ENCODE measurements at places on chromosomes 12 and 14.

DNA sequence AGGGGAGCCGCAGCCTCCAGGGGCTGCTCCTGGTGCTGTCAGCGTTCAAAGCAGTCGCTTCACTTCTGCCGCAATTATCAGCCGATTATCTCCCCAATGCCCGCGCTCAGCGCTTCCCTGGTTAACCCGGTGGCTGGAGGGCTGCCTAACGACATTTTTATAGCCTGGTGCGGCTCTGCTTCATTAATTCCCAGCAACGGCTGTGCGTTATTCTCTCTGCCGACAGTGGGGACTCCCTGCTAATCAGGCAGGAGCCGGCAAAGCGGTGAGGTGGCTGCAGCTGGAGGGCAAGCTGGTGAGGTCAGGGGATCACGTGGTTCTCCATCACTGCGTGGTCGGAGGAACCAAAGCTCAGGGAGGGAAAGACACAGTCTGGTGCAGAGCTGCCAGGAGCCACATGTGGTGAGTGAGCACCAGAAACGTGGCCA lies 62.9 kb downstream of the GLRX5 start:
- DNase-seq: no peak

DNA sequence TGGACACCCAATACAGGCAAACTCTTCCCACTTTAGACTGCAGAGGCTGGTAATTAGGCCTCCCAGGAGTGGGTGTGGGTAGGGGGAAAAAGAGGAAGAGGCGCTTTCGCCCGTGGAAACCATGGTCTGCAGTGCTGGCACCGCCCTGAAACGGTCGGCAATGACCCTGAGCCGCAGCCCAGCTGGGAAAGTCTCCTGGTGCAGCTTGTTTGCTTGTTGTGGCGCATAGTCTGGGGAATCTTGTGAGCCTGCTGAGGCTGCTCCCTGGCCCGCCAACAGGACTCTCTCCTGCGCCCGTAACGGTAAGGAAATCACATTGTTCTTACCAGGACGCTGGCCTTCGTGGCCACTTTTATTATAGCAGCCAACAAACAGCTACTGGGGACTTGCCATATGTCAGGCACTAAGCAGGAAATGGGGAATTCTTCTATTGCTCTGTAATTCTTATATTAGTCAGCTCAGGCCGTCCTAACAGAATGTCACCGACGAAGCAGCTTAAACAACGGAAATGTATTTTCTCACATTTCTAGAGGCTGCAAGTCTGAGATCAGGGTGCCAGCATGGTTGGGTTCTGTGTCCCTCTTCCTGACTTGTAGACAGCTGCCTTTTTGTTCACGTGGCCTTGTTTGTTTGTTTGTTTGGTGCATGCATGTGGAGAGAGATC lies 52.5 kb upstream of the RIN3 start:
- DNase-seq: no peak

DNA sequence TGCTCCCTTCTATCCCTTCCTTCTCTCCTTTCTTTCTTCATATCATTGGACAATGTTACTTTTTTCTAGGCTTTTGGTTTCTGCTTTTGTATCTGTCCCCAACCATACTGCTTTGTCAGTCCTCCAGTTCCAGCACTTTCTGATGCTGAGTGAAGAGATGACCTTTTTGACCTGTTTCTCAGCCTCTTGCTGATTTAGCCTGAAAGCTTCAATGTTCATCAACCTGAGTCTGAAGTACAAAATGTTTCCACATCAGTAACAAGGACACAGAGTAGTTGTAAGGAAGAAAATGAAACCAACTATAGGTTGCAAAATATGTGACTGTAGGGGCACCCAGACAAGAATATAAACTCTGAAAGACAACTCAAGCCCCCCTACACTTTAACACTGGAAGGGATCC lies 25.2 kb upstream of the AKAP6 start:
- DNase-seq: no peak

DNA sequence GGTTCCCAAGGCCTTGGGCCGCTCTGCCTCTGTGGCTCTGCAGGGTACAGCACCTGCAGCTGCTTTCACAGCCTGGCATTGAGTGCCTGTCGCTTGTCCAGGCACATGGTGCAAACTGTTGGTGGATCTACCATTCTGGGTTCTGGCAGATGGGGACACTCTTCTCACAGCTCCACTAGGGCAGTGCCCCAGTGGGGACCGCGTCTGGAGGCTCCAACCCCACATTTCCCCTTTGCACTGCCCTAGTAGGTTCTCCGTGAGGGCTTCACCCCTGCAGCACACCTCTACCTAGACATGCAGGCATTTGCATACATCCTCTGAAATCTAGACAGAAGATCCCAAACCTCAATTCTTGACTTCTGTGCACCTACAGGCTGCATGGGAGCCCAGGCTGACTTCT lies 19.2 kb upstream of the ASPG start:
- DNase-seq: no peak

DNA sequence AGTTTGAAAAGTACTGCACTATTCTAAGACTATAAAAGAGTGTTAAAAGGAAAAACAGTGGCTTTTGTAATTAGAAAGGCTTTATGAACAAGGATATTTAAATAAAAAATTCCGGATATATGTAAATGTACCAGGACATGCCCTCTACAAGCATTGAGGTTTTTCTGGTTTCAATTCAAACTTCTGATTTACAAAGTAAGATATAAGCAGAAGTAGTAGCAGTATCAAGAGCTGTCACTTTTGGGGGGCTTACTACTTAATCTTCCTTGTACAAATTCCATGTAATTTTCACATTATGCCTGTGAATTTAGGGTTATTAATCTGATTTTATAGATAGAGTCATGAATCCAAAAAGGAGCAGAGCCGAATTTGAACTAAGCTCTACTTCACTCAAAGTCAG lies 170.3 kb upstream of the ATP2B1 start:
- no peak for DNase-seq

GRCh38 chr12:46043972-46044520 lies 53.7 kb upstream of the SCAF11 start:
- no peak for DNase-seq

DNA sequence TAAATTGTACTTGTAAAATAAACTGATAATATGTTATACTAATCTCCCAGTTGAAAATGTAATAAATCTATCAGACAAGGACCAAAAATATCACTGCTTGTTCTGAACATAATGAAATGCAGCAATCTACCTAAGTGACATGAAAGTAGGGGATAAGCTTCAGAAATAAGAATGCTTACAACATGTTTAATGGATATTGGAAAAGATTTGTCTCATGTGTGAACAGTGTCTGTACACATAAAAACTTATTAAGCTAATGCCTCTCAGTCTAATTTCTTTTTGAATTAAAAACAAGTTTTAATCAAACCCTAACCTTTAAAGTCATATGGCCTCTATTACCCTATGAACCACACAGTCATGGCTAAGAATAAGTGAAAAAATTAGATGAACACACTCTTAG lies 465.3 kb downstream of the MDGA2 start:
- no peak for DNase-seq

- DNase-seq: no peak
These were observed 63.2 kb upstream of the SLC24A4 start for GRCh38 chr14:92259613-92260357.

GRCh38 chr14:64541972-64542835 lies 1.7 kb downstream of the HSPA2 start:
- no peak for DNase-seq

DNA sequence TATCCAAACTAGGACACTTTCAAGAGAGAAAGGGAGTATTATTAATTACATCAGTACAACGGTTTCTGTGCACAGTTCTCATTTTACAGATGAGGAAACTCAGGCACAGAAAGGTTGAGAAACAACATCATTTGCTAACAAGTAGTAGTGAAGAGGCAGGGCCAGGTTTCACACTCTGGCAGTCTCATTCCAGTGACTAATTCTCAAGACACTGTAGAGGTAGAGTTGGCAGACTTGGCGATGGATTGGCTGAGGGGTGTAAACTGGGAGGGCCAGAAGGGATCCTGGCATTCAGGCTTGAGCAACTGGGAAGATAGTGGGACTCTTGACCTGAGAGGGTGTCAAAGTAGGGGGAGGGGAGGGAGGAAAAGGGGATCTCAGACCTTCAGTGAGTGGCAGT lies 73.8 kb upstream of the BDKRB2 start:
- no peak for DNase-seq

GRCh38 chr12:18799561-18799960 lies 61.6 kb downstream of the CAPZA3 start:
- no peak for DNase-seq

DNA sequence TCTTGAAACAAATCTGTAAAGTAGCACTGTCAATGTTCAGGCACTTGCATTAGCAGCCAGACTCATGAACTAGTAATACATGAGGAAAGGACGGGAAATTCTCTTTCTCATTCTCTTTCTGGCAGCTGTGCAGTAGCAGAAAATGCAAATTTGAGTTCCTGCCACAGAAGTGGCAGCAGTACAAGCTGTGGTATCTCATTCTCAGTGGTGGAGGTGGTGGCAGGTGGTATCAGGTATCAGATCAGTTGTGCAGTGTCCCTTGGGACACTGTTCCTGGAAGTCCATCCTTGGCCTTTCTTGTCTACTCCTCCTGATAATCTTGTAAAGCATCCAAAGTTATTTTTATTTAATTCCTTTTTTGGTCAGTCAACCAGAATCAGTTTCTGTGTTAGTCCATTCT lies 103.0 kb downstream of the C12orf42 start:
- no peak for DNase-seq

- DNase-seq: no peak
These were observed 164.8 kb downstream of the DERA start for GRCh38 chr12:16075887-16076286.

- DNase-seq: peak; percentile 39
These were observed 48.4 kb downstream of the MYRFL start for GRCh38 chr12:69873429-69873828.

DNA sequence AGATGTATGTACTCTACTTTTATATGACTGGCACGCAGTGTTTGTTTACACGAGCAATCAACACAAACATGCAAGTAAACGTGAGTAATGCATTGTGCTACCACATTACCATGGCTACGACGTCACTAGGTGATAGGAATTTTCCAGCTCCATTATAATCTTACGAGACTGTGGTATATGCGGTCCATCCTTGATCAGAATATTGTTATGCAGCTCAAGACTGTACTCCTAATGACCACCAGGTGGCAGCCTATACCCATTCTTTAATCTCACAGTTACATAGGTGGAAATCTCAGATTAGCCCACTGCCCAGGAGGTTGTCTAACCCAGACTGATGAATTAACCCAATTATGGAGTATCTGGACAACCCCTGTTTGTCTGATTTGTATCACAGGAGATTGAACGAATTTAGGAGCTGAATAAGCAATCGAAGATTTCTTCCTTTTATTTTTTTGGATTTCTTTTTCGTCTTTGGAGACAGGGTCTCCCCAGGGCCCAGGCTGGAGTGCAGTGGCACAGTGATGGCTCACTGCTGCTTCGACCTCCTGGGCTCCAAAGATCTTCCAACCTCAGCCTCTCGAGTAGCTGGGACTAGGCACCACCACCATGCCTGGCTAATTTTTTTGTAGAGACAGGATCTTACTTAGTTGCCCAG lies 8.7 kb upstream of the TESPA1 start:
- peak; percentile 42 for DNase-seq

GRCh38 chr14:91418387-91419043 lies 895 bp upstream of the CCDC88C start:
- DNase-seq: no peak

GRCh38 chr12:29032446-29032845 lies 116.6 kb upstream of the FAR2 start:
- DNase-seq: no peak

GRCh38 chr14:65222440-65222858 lies 120.1 kb upstream of the MAX start:
- DNase-seq: no peak

DNA sequence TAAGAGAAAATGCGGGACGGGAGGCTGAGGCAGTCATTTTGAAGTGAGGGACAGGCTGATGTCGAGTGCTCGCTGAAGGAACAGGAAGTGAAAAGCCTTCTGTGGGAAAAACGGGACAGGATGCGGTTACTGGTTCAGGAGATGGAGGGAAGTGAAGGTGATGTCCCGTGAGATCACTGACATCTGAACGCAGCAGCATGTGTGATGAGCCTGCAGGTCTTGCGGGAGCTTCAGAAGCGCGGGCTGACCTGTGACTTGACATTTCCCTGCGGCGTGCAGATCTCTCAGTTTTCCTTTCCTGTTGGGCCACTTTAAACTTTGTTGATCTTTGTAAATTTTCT lies 77.8 kb downstream of the DDX51 start:
- DNase-seq: no peak

- no peak for DNase-seq
These were observed 184.7 kb downstream of the TMEM121 start for GRCh38 chr14:105711044-105711620.

GRCh38 chr14:22176957-22177356 lies 412.1 kb downstream of the DAD1 start:
- no peak for DNase-seq

All from glomerular endothelial cell (primary cell).